ENCODE measurements at places on chromosomes 16 and 17.

DNA sequence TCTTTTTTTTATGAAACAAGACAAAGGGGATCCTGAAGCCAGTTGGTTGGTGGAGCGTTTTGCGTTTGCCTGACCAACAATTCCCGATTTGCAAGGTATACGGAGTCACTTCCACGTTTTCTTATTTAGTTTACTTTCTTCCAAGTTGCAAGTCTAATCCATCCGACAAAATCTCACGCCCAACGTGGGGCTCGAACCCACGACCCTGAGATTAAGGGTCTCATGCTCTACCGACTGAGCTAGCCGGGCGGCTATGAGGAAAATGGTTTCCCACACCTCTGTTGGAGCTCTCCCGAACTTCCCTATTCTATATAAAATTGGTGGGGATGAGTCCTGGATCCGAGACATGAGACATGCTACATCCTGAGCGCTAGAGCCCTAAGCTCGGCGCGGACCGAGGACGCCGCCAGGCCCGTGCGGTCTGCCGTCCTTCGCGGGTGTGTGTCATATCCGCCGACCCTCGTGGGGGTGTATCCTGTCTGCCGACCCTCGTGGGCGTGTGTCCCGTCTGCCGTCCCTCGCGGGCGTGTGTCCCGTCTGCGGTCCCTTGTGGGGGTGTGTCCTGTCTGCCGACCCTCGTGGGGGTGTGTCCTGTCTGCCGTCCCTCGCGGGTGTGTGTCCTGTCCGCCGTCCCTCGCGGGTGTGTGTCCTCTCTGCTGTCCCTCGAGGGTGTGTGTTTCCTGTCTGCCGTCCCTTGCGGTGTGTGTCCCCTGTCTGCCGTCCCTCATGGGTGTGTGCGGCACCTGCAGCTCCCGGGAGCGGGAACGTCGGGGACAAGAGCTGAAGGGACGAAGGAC is 22.6 kb downstream of the ZNF213 start:
- peak; percentile 75 for DNase-seq

GRCh38 chr17:39629898-39630297 is 3.1 kb downstream of the PPP1R1B start:
- DNase-seq, result no peak

DNA sequence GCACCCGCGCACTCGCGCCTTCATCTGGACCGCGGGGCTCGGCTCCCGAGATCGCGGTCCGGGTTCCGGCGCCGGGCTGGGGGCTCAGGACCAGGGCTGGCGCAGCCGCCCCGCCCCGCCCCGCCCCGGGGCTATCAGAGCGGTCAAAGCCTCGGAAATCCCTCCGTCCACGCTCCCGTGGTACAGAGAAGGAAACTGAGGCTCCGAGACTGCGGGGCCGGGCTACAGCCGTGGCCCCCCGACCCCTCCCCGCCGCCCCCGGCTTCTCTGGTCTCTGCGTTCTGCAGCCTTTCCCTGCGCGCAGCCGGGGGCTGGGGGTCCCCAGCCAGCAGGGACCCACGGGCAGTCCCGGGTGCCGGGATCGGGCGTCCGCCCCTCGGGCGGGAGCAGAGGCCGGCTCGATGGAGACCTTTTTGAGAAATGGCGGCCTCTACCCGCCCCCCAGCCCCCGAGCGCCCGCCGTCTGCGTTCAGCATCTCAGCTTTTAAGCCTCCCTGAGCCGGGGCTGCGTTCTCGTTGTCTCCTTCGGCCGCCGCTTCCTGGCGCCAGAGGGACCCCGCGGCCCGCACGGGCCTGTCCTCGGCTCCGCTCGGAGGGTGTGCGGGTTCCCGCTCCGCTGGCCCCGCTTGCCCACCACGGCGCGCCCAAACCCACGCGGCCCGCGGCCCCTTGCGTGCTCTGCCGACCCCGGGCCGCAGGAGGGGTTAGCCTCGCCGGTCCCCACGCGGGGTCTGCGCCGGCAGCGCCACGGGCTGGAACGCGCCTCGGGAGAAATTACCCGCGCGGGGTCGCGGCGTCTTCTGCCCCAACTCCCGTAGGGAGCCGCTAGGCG is 1.5 kb upstream of the NPTX1 start:
- peak; percentile 94 for DNase-seq

DNA sequence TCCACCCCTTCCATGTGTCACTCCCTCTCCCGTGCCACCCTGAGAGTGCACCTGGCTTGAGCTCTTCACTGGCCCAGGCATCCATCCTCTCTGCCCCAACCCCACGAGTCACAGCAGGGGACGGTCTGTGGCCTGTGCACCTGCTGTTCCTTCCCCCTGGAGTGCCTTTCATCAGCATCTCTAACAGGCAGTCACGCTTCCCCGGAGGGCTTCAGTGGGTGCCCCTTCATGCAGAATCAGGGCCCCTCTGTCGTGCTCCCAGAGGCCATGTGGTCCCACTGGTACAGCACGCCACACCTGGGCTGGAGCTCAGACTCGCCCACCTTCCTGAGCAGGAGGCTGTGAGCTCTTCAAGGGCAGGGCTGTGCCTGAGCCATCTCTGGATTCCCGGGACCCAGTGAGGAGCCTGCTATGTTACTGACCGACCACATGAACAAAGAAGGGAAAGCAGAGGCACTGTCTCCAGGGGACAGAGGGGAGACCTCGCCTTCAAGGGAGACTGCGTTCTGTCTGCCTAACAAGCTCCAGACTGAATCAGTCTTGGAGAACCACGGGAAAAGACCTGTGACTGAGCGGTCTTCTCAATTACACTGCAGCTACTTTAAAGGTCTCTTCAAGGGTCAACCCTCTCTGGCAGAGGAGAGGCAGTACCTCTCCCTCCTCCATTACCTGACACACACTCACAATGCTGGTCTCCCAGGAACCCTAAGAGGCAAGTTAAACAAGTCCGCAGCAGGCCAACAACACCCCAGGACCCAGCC is 78.8 kb upstream of the DOC2B start:
- peak; percentile 4 for DNase-seq

GRCh38 chr16:61812251-61812650 is 224.0 kb downstream of the CDH8 start:
- no peak for DNase-seq

DNA sequence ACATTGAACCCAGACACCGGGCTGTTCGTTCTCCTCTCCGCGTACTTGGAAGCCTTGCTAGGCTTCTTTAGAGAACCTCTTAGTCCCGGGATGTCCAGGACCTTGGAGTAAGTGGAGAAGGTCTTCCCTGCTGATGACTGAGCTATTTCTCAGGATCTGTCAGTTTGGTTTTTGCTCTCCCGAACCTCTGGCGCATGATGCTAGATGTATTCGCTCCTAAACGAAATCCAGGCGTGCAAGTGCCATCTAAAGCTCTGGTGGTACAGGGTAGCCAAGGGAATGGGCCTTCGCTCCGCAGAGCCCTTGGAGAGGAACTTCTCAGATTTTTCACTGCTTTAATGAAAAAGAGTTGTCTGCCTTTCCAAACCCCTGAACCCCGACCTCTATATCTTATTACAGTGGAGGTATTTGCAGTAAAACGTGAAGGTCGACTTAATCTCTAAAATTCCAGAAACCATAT is 547 bp downstream of the VMP1 start:
- no peak for DNase-seq

DNA sequence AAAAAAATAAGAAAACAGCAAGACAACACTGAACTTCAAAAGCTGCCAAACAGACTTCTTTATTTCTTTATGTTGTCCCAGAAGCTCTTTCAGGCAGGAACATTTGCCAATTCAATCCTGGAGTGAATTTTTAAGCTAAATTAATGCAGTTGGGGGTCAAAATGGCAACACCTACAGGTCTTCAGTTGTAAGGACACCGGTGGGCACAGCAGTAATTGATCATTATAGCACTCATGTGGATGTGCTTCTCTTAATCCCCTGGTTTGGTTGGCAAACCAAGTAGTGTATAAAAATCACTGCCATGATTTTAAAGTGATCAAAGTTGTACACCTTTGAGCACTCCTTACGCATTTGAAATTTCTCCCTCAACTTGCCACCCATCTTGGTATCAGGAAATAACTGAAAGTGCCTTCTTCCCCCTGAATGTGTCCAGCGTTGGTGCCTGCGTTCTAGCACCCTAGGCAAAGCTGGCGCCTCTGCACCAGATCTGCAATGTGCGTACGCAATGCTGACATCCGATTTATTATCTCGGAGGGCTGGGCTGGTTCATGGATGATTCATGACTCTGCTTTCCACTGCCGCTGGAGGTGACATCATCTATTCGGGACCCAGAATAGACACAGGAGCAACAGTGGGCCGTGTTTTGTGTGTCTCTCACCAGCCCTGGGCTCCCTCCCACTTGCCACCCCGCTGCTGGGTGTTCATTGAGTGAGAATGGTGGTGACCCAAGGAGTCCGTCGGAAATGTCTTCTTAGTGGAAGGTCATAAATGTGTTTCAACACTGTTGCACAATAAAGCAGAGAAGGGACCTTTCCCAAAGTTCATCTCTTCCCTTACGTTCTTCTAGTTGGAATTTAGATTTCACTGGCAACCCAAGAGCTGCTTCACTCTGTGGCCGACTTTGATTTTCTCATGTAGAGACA is 203.4 kb downstream of the CCDC182 start:
- no peak for DNase-seq

- DNase-seq, result no peak
Measured at GRCh38 chr17:33012522-33013033, 20.9 kb downstream of the SPACA3 start.

DNA sequence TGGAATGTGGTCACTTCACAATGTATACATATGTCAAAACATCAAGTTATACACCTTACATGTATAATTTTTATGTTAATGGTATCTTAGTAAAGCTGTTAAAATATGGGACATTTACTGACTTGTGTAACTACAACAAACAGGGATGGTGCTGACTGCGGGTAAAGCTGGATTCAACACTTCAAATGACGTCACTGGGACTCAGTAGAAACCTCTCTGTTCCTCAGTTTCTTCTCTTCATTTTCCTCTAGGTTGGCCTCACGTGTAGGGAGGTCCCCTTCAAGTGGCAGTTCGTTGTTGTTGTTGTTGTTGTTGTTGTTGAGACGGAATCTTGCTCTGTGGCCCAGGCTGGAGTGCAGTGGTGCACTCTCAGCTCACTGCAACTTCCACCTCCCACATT is 182.9 kb downstream of the RBFOX1 start:
- DNase-seq, result no peak

DNA sequence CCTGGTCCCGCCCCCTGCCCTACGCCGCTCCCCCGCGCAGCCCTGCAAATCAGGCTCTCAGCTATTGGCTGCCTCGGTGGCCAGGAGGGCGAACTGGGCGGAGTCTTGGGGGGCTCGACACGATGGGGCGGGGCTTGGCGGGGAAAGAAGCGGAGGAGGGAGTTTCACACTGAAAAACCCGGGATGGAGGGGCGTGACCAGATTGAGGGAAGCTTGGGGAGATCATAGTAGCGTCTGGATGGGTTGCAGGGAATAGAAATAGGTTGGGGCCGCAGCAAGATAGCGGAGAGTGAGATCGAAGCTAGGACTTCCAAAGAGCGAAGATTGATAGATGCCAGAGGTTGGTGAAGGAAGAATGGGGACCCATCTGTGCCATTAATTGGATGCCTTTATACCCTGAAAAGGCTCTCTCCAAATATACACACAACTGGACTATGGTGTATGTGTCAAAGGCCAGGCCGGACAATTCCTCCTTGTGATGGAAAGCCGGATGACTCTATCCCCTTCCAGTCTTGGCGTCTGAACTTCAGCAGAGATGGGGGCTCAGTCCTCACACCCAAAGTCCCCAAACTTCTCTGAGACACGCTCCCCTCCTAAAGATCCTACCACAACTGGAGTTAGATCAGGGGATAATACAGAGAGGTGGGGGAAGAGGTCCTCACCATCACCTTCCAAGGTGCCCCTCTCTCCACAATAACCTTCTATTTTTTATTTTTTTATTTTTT is 376 bp upstream of the STAC2 start:
- peak; percentile 95 for DNase-seq

- DNase-seq, result no peak
Measured at GRCh38 chr17:33814852-33815251, 440.2 kb upstream of the CCL2 start.

- no peak for DNase-seq
Measured at GRCh38 chr16:87469169-87469568, 23.7 kb downstream of the ZCCHC14 start.

DNA sequence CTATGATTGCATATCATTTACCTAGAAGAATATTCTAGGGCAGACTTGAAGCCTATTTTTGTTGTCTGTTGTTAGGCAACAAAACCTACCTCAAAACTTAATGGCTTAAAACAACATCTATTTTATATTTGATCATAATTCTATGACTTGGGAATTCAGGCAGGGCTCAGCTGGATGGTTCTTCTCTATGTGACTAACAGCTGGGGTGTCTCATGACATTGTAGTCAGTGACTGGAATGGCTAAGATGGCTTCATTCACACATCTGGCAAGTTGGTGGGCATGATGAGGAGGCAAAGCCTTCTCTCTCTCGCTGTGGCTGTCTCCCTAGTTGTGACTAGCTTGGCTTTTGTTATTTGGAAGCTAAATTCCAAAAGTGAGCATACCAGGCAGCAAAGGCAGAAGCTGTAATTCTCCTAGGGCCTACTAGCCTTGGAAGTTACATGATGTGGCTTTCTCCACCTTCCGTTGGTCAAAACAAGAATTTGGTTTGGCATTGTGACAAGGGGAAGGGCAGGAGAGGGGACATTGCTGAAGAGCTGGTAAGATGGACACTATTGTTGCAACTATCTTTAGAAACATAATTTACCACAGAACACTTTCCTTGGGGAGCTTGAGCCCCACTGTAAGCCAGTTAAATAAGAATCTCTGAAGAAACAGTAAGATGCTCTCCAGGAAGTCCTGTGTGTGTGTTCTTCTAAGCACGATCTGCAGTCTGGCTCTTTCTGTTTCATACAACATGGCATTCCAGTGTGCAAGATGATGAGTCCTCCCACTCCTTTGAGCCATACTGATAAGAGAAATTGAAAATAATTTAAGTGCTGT is 39.4 kb downstream of the ZNRF1 start:
- DNase-seq, result no peak

DNA sequence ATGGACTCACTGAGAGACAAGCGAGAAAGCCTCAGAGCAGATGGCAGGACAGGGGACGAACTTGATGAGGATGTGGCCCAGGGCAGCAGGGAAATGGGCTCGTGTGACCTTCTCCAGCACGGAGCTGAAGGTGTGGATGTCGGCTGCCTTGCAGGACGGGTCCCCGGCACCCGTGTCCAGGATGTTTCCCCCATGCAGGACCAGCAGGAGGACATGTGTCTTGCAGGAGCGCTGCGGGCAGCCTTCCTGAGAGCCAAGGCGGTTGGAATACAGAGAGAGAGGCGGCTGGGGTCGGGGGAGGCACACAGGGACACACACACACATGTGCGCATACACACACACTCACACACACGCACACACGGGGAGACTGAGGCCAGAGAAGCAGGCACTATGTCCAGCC is 39.3 kb downstream of the PIMREG start:
- no peak for DNase-seq

- DNase-seq, result no peak
Measured at GRCh38 chr16:73036074-73036826, 11.7 kb downstream of the ZFHX3 start.
